Activated CD4-positive, alpha-beta T cell treated with anti-CD3 and anti-CD28 coated beads, Interleukin-2, amount 50 U/mL, for 48 hours (primary cell): ENCODE measurements at places on chromosomes 16 and 17.

GRCh38 chr17:72120642-72121163 is at the start of gene SOX9:
SOX9 (plus strand) TSS chr17:72121020; CDS start chr17:72121392, 372 bp downstream.
- no peak for DNase-seq

GRCh38 chr16:3513892-3514583 is 13.2 kb downstream of the CLUAP1 start:
- no peak for DNase-seq

DNA sequence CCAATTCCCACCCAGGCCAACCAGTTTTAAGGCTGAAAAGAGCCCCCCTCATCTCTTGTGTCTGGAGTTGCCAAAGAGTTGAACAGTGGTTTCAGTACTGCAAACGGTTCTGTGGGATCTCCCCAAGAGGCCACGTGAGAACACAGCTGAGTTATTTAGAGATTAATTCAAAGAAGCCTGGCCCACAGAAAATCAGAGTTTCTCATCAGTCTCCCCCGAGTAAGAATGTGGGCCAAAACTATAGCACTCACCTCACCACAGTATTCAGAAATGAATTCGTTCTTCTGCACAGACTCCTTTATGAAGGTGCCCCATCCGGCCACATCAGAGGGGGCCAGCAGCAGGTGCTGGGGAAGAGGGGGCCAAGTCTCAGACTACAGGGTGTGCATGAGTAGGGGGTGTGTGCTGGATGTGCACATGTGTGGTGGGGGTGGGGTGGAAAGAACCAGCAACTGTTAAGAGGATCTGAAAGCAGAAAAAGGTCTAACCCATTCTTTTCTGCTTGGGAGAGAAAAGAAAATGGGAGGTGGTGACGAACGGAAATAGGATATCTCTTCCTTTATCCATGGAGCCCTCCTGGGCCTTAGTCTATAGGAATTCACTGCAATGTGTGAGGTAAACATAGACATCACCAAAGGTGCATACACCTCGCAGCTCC is 22.6 kb downstream of the CNTNAP1 start:
- DNase-seq = peak; percentile 38

DNA sequence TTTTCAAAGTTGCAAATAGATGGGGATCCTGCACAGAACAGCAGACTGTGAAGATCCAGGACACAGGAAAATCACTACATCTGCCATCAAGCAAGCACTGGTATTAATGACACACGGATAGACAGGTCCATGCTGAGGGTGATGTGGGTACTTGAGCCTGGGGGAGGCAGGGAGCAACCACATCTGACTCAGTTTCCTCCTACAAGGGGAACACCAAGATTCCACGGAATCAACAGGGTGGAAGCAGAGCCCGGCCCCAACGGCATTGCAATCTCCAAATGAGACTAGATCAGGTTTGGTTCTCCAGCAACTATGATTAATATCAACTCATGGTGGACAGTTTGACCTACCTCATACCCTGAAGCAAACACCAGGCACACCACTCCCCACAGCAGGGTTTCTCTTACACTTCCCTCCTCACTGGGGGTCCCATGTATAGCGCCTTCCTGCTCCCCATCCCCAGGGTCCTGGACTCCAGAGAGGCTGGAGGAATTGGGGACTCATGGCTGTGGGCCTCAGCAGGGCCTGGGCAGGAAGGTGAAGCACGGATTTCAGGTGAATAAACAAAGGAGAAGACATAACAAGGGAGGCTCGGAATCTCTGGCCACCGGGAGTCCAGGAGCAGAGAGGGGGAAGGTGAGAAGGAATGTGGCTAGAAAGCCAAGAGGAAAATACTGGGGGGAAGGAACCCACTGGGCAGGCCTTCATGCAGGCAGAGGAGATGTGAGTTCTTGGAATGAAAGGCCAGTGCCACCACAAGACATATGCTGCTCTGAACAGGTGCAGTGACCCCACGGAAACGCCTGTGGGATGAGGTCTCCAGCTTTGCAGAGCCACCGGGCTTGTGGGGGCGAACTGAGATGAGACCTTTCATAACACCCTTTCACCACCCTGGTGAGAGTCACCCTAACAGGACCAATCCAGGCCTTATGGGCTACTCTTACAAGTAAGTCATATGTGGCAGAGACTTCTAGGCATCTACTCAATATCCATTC is 29.5 kb upstream of the PIK3R6 start:
- no peak for DNase-seq

- no peak for DNase-seq
Observed at GRCh38 chr17:7651097-7651664, 455 bp downstream of the ATP1B2 start.

DNA sequence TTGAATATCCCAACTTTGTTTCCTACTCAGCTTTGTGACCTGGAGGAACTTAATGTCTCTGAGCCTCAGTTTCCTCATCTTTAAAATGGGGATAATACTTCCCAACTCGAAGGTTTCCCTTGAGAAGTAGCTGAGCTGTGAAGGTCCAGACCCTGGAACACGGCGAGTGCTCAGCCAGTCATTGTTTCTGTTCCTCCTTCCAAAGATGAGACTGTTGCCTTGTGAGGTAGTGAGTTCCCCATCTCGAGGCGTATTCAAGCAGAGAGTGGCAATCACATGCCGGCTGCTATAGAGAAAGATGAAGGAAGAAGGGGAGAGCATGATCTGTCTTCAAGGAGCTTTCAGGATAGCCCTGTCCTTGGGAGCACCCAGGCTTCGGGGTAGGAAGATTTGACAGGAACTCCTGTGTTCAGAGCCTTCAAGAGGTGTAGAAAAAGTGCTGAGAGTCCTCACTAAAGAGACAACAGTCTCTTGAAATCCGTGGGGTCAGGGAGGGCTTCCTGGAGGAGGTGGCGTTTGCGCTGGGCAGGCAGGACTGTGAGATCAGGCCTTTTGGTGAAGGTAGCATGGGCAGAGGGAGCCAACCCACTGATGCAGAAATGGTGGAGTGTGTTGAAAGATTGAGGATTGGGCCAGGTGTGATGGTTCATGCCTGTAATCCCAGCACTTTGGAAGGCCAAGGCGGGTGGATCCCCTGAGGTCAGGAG is 27.2 kb downstream of the SPNS2 start:
- no peak for DNase-seq

DNA sequence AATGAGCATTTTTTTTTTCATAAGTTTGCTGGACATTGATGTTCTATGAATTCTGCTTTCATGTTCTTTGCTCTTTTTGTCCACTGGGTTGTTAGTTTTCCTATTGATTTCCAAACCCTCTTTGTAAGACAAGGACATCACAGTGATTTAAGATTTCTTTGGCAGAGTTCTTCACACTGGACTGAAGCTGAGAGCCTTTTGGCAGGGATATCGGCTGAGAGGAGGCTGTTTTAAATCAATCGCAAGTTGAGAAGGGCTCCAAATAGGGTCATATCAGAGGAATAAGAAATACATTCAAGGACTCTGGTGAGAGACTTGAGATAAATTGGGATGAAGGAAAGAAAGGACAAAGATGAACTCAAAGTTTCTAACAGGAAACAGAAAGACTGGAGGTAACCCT is 165.8 kb upstream of the AXIN2 start:
- DNase-seq = no peak

GRCh38 chr17:80072410-80072809 is 29.0 kb upstream of the GAA start:
- DNase-seq = no peak

- no peak for DNase-seq
Observed at GRCh38 chr17:3724378-3725077, 825 bp downstream of the HASPIN start.

- DNase-seq = no peak
Observed at GRCh38 chr16:81711657-81712319, 67.3 kb upstream of the PLCG2 start.

GRCh38 chr17:18038149-18038850 is 668 bp downstream of the ATPAF2 start:
- peak; percentile 32 for DNase-seq

GRCh38 chr16:77793417-77793816 is 5.1 kb downstream of the VAT1L start:
- DNase-seq = no peak

DNA sequence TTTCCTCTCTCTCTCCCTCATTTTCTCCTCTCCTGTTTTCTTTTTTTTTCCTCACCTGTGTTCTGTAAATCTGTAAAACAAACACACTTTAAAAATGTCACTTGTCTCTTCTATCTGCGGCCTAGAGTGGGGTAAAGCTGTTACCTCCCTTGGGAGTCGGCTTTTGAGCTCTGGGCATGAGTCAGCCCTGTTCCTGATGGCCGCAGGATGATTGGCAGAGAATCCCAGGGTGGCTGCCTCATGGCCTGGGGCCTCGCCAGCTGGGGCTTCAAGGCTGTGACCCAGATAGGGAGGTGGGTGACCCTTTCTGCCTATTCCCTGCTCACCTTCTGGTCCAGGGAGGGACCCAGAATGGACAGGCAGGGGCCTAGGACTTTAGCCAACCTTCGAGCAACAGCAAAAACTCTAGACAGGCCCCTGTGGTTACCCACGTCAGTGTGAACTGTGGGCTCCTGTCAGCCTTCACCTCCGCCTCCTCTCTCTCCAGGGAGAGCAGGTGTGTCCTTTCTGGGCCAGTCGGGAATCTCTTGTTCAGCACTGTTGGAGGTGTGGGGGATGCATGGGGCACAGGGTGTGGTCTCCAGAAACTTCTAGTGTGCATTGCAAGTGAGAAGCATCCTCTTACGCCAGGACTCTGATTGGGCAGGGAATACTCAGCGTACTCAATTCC is 87.4 kb downstream of the RAP1GAP2 start:
- DNase-seq = no peak

- DNase-seq = no peak
Observed at GRCh38 chr17:41417576-41418015, 6.8 kb downstream of the KRT37 start.

DNA sequence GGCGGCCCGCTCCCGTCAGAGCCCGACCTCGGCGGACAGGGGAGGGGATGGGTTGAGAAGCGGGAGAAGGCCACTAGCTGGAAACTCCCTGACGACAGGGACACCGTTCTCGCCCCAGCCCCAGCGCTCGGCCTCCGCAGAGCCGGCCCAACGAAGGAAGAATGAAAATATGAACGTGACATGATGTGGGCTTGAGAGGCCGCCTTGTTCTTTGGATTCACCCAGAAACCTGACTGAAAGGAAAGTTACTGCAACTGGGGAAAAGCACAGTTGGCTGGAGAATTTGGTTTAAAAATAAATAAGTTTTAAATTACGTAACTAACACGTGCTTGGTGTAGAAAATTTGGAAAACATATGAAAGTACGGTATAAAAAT is 21.1 kb downstream of the NPTX1 start:
- no peak for DNase-seq

GRCh38 chr17:39822051-39822451 is 42.1 kb downstream of the IKZF3 start:
- peak; percentile 29 for DNase-seq

DNA sequence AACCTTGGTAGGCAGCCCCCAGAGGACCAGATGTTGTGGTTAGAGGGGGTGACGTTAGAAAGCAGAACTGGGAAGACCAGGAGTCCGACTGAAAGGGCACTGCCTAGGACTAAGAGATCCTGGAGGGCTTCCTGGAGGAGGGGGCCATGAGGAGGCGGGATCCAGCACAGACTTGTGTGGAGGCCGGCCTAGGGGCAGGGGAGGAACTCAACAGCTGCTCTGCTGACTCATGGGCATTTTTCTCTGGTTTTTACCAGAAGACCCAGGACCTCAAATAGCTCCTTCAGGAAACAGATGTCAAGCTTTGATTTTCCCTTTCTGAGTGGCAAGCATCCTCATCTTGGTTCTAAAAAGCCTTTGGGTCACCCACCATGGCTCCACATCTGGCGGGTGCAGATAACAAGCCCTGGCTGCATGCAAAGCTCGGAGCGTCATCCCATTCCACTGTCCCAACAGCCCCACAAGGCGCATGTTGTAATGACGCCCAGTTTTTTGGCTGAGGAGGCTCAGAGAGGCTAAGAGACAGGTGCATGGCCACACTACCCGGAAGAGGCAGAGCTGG is 29.0 kb downstream of the IL21R start:
- DNase-seq = peak; percentile 23

- DNase-seq = no peak
Observed at GRCh38 chr16:48619547-48619946, 9.6 kb upstream of the N4BP1 start.

DNA sequence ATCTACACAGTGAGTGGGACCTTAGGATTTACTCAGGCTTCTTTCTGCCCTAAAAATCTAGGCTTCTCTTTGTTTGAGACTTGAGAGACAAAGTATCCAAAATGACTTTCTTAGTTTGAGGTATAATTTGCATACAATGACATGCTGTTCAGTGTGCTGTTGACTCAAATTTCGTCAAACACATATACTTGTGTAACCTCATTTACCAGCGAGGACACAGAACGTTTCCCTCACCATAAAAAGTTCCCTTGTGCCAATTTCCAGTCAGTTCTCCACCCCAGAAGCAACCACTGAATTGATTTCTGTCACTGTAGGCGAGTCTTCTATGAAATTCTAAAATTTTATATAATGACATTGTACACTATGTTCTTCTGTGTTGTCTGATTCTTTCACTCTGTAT is 68.0 kb upstream of the MAF start:
- no peak for DNase-seq

DNA sequence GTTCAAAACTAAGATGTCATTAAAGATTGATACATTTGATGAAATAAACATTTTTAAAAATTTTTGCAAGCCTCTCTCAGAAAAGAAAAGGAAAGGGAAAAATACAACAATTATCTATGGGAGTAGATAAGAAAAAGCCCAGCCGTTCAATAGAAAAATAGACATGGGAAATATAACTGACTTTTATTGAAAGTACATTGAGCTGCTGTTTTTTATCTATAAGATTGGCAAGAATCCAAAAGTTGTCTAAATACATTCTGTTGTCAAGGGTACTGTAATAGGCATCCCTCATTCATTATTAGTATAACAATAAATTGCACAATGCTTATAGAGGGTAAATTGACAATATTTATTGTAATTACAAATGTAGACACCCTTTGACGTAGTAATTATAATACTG is 38.4 kb upstream of the IRX6 start:
- DNase-seq = no peak

GRCh38 chr17:70820276-70820675 is 650.9 kb downstream of the KCNJ2 start:
- DNase-seq = no peak

- DNase-seq = no peak
Observed at GRCh38 chr16:12655537-12655936, 148.2 kb downstream of the CPPED1 start.

GRCh38 chr16:49588026-49588425 is 214.4 kb downstream of the C16orf78 start:
- DNase-seq = no peak
